ENCODE measurements at places on chromosomes 2 and 18.

GRCh38 chr2:15561574-15562344, 625 bp upstream of the NBAS start:
- peak; percentile 24 for DNase-seq

- DNase-seq = no peak
Observed at GRCh38 chr2:21467280-21467818, 343.6 kb downstream of the TDRD15 start.

DNA sequence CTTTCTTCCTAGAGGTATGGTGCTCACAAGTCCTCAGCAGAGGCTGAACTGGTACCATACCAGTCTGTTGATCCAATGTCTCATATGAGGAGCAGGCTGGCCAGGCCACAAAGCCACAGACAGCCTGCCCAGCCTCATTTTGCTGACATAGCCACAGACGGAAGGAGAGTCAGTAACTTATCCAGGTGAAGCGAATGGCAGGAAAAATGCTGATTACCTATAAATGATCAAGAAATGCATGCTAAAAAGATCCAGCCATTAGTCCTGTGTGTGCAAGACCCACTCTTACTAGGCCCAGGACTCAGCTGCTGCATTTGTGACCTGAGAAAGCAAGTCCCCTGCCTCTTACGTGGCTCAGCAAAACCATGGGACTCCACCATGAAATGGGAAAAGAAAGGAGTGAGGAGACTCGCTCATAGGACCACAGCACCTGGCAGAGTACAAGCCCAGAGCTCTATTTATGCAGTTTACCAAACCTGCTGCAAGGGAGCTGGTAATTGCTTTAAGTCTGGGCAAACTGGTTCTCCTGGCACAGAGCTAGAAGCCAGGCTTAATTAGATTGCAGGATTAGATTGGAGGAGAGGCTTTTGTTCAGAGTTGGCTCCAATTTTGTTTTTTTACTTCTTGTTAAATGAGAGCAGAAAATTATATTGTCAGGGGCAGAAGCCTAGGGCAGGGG, 19.0 kb downstream of the RHOB start:
- DNase-seq = peak; percentile 54

DNA sequence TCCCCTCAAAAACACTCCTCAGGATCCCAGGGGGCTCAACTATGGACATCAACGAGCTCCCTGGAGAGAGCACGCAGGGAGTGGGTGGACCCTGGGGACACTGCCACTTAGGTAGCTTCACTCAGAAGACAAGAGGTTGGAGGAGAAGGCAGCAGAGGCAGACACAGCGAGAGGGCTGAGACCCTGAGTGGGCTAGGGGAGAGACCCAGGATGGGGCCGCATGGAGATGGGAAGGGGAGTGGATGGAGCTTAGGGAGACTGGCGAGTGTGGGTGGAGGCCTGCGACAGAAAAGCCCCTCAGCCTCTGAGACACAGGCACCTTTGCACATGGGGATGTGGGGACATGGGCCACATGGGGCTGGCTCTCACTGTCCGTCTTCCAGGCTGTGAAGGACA, 70.9 kb downstream of the ASB1 start:
- DNase-seq = no peak

DNA sequence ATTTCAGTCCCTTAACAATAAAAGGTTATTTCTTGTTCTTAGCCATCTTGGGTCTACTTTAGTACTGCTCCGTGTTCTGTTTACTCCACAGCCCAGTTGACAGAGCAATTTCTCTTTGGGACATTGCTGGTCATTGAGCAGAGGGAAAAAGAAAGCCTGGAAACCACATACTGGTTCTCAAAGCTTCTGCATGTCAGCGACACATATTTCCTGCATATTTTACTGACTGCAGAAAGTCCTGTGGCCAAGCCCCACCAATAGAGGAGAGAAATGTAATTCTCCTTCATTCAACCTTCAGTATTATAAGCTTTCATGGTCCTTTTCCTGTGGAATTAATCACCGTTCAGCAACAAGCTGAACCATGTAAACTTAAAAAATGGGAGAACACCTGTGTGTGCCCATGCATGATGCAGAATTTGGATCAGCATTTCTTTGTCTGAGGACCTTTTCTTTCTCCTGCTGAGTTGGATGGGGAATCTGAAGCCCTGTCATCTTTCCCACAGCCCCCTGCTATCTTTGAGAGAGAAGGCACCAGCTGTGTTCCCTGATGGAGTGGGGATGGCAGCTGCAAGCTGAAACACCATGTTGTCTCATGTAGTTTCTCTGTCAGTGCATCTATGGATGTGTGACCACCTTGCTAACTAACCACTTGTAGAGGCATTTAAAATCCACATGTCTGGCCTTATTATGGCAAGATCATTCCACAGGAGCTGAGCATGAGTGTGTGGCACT, 431.6 kb downstream of the MEIS1 start:
- DNase-seq = no peak

DNA sequence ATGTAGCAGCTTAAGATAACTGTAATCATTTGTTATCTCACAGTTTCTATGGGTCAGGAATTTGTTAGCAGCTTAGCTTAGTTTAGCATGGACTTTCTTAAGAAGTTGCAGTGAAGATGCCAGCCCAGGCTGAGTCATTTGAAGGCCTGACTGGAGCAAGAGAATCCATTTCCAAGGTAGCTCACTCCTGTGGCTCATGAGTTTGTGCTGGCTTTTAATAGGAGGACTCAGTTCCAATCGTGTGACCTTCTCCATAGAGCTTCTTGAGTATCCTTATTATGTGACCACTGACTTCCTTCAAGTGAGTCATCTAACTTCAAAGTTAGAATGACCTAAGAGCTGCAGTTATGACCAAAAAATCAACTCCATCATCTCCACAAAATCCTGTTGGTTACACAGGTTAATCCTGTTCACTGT, 1.4 kb downstream of the GPATCH11 start:
- no peak for DNase-seq

DNA sequence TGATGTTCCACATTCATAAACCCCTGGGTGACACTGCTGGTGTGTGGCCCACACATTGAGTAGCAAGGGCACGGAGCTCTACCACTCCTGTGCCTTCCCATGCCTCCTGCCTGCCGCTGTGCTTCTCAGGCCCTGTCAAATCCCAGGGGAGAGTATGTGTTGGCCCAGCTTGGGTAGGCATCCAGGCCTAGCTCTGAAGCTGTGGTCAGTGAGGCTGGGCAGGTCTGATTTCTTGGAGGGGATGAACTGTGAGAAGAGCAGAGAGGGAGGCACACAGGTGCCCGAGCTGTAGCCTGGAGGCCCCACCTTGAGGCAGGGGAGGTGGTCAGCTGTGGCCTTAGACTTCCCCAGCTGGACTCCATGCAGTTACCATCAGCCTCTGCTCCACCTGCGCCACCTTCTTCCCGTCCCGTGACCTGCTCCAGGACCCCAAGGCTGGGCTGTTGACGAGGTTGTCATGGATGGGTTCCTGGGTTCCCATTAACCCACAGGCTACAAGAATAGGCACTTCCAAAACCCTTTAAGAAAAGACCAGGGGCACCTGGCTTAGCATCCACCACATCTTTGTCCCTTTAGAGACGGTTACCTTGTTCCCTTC, 23.6 kb downstream of the MCFD2 start:
- no peak for DNase-seq

- DNase-seq = no peak
Observed at GRCh38 chr2:183195998-183196409, 71.8 kb downstream of the NUP35 start.

GRCh38 chr2:4765787-4766530, 926.2 kb upstream of the SOX11 start:
- DNase-seq = no peak

GRCh38 chr2:156589381-156590079, 153.4 kb downstream of the GPD2 start:
- peak; percentile 2 for DNase-seq

- peak; percentile 10 for DNase-seq
Observed at GRCh38 chr2:129849559-129850160, 129.8 kb upstream of the RAB6C start.

DNA sequence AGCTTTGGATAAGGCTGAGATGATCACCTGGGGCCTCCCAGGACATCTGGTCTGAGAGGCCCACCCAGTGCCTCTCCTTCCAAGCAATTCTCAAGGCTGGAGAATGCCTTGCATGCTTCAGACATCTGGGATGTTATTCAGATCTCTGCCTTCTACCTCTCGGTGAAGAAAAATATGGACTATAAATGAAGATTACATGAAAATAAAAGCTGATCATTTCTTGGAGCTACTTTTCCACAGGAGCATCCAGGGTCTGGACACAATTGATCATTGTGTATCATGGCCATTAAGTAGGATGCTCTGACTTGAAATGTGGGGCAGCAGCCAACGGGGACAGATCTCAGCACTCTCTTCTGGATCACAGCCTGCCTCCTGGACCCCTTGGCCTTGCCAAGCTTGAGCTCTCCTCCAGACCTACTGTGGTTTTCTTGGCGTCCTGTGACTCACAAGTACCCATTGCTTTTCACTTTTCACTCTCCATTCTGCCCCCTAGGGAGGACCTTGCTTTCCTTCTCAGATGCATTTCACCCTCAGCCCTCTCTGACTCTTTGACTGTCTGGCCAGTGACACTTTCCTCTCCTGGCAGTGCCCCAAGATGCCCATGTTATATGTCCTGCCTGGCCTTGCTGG, 203.1 kb downstream of the INSIG2 start:
- DNase-seq = no peak

- no peak for DNase-seq
Observed at GRCh38 chr2:113274432-113274831, 4.3 kb downstream of the PAX8 start.

DNA sequence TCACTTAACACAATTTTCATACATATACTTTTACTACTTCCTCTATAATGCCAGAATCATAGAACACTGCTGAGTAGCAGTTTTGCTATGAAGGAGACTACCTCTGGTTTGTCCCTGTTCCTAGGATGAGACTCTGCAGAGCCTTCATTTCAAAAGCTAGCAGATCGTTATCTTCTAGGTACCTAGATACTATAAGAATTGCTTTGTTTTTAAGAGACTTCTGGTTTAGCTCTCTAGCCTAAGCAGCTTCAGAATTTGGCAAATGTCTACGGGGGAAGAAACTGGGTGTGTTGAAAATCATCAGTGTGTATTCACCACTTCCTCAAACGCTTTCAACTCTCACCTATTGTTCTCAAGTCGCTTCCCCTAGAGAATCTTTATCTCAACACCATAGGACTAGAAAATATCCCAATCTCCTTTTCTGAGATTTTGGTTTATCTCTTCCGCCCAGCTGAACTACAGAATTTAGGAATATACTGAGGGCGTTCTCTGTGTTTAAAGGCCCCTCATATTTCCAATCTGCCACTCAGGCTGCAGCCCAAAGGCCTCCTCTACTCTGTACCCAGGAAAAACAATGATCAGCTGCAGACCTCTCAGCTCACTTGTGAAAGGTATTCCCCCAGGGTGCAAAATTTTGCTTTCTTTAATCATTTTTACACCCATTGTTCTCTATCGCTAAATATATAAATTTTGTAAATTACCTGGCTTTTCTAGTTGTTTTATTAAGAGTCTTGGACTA, 28.7 kb downstream of the SMAD2 start:
- DNase-seq = no peak

DNA sequence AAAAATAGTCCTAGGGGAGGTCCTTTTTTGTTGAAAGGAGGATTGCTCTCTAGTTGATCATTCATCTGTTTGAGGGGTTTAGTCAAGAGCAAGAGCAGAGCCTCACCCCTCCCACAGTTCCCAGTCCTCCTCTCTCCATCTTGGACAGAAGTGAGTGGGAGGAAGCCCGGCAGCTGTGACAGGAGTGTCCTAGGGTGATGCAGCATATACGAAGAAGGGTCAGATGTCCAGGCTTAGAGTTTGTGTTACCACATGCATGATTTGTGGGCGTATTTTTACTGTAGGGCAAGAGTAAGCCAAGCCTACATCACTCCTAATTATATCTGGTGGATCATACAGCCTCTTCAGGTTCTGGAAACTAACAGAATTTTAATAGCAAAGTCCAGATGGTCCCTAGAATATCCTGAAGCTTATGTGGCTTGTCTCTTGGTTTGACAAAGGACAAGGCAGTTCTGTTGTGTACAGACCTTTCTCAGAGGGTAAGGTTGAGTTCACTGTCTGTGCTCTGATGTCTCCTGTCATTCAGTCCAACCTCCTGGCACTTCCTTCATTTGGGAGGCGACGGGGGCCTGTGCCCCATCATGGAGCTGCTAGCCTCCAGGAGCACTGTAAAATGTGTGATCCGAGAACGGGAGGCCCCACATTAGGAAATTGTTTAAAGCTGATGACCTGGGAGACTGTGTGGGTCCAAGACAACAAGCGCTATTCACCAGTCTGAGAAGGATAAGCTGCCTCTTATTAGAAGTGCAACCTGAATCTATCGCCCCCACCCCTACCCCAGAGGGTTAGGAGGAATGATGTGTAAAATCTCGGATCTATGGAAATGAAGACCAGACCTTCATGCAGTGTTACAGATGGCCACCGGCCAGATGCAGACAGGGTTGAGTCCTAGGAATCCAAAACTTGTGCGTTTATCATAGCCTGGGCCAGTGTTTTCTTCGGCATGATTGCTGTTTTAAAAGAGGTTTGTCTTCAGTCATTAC, 6.9 kb downstream of the CEP68 start:
- DNase-seq = no peak

DNA sequence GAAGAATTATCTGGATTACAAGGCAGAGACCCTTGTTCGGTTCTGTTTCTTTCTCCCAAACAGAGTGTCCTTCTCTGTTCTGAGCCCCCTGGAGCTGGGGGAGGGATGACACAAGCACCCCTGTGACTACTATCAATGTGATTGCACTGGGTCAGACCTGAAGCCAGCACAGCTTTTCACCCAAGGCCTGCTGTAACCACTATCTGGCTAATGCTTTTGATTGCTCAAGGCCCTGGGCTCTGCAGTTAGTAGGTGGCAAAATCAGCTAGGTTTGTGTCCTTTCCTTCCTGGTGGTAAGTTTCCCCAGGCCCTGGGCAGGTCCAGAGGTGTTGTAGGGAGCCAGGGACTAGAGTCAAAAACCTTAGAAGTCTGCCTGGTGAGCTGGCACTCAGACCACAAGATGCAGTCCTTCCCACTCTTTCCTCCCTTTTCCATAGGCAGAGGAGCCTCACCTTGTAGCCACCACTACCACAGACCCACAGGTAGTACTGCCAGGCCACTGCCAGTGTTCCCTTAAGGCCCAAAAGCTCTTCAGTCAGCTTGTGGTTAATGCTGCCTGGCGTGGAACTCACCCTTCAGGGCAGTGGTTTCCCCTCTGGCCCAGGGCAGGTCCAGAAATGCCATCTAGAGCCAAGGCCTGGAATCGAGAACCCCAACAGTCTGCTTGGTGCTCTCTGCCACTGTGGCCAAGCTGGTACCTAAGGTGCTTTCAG, 83.0 kb downstream of the FAM117B start:
- DNase-seq = no peak

DNA sequence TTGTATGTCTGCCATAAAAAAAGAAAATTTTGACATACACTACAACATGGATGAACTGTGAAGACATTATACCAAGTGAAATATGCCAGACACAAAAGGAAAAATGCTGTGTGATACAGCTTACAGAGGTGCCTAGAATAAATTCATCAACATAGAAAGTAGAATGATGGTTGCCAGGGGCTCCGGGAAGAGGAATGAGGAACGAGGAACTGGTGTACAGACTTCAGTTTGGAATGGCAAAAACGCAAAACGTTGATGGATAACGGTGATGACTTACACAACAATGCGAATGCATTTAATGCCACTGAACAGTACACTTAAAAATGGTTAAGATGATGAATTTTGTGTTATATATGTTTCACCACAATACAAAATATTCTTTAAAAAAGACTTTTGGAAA, 61.0 kb downstream of the TTC21B start:
- no peak for DNase-seq

All from NCI-H774 (cell line).